ENCODE measurements at places on chromosomes 16 and 17. TPM values are rescaled to one million over a fixed set of nuclear protein-coding genes. Genes with fewer than 3 reads are reported as not detected.
A peak's percentile ranks its signal among the peaks of the same experiment; 100 is the strongest.

PDE6G gene
- total RNA-seq, result not detected

TEX2 gene
- total RNA-seq, result 11.7 TPM

GCGR gene
- total RNA-seq, result 6.7 TPM

DNA sequence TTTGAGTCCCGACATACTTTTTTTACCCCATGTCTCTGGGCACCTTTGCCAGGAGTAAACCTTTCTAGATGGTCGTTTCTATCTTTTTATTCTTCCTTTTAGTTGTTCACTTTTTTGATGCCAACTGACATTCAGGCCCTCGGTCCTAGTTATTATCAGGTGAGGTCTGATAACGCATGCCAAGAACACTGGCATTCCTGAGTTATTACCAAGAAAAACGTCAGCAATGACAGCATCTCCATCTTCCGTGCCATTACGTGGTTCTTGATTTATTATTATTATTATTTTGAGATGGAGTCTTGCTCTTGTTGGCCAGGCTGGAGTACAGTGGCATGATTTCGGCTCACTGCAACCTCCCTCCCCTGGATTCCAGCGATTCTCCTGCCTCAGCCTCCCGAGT, 21.4 kb downstream of the HASPIN start:
- H3K4me3 ChIP-seq, result no peak overlapping the region
- H3K27me3 ChIP-seq, result peaks cover 2% of the 10 kb centered on the region
- no peaks in the 10 kb centered on the region for H3K36me3 ChIP-seq
- no peak overlapping the region for H3K27ac ChIP-seq

MT1M gene
- total RNA-seq, result not detected

- peaks cover 5% of the 10 kb centered on the region for H3K36me3 ChIP-seq
- H3K27me3 ChIP-seq, result peaks cover 7% of the 10 kb centered on the region
- H3K27ac ChIP-seq, result no peak overlapping the region
Measured at GRCh38 chr16:68345351-68345810, 34.6 kb downstream of the PRMT7 start.

GRCh38 chr17:43702637-43703036, 40.9 kb upstream of the MEOX1 start:
- H3K36me3 ChIP-seq, result peaks cover 5% of the 10 kb centered on the region
- H3K27me3 ChIP-seq, result peaks cover 7% of the 10 kb centered on the region
- no peak overlapping the region for H3K4me3 ChIP-seq
- no peaks in the 10 kb centered on the region for H3K4me1 ChIP-seq
- no peak for DNase-seq

DNA sequence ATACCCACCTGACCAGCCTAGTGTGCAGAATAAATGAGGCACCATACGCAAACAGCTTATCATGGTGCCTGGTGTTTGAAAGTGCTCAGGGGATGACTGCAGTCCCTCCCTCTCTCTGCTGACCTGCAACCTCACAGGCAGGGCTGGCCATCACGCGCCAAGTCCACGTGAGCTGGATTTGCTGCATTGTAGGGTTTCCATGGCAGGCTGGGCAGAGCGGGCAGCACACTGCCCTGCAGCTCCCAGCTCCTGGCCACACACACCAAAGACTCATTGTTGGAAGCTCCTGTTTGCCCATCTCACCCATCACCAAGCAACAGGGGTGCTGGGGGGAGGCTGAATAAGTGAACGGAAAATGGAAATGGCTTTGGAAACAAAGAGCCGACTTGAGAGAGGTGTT, 81.8 kb downstream of the IRX3 start:
- H3K36me3 ChIP-seq, result no peaks in the 10 kb centered on the region
- H3K27ac ChIP-seq, result no peak overlapping the region
- no peaks in the 10 kb centered on the region for H3K27me3 ChIP-seq
- no peak for DNase-seq
- no peak overlapping the region for H3K4me3 ChIP-seq

SLC38A8 gene
- total RNA-seq, result not detected

DNA sequence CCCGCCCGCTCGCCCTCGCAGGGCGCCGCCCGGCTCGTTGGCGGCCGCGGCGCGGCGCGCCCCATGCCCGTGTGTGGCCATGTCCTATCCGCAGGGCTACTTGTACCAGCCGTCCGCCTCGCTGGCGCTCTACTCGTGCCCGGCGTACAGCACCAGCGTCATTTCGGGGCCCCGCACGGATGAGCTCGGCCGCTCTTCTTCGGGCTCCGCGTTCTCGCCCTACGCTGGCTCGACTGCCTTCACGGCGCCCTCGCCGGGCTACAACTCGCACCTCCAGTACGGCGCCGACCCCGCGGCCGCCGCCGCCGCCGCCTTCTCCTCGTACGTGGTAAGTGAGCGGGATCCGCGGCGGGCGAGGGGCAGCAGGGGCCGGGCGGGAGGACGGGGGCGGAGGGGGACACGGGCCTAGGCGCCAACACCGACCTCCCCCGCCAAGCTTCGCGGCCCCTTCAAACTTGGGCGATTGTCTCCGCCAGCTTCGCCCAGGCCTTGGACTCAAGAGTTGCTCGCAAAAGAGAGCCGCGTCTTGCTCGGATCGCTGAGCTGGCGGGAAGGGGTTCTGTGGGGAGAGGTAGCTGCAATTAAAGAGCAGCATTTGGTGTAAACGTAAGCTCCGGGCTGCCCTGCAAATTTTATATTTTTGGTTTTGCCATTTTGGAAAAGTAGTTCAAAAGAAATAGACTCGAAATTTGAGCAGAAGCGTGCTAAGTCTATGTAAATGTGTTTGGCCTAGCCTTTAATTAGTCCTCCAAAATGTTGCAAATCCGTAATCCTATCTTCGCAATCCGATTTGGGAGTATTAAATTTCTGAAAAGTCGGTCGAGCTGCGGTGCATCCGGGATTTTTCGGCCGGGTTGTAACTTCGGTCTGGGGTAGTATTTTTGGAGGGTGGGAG, 702 bp downstream of the IRX5 start:
- H3K36me3 ChIP-seq, result no peaks in the 10 kb centered on the region
- H3K4me1 ChIP-seq, result peaks cover 20% of the 10 kb centered on the region
- peaks cover 23% of the 10 kb centered on the region for H3K27me3 ChIP-seq
- DNase-seq, result peak; percentile 55
- H3K27ac ChIP-seq, result no peak overlapping the region

- H3K4me3 ChIP-seq, result no peak overlapping the region
- no peak overlapping the region for H3K27ac ChIP-seq
- H3K36me3 ChIP-seq, result no peaks in the 10 kb centered on the region
- no peak for DNase-seq
- peaks cover 14% of the 10 kb centered on the region for H3K4me1 ChIP-seq
Measured at GRCh38 chr17:61380217-61380835, 19.3 kb upstream of the TBX2 start.

FMNL1 gene
- 24.2 TPM for total RNA-seq

ZNF200 gene
- 12.2 TPM for total RNA-seq

HS3ST6 gene
- total RNA-seq, result 7.8 TPM

ARSG gene
- 1.9 TPM for total RNA-seq

SSTR5 gene
- 1.3 TPM for total RNA-seq

- H3K27ac ChIP-seq, result no peak overlapping the region
- no peak overlapping the region for H3K4me3 ChIP-seq
- peaks cover 3% of the 10 kb centered on the region for H3K36me3 ChIP-seq
- H3K4me1 ChIP-seq, result peaks cover 8% of the 10 kb centered on the region
Measured at GRCh38 chr16:10121897-10122425, 60.3 kb downstream of the GRIN2A start.

DNA sequence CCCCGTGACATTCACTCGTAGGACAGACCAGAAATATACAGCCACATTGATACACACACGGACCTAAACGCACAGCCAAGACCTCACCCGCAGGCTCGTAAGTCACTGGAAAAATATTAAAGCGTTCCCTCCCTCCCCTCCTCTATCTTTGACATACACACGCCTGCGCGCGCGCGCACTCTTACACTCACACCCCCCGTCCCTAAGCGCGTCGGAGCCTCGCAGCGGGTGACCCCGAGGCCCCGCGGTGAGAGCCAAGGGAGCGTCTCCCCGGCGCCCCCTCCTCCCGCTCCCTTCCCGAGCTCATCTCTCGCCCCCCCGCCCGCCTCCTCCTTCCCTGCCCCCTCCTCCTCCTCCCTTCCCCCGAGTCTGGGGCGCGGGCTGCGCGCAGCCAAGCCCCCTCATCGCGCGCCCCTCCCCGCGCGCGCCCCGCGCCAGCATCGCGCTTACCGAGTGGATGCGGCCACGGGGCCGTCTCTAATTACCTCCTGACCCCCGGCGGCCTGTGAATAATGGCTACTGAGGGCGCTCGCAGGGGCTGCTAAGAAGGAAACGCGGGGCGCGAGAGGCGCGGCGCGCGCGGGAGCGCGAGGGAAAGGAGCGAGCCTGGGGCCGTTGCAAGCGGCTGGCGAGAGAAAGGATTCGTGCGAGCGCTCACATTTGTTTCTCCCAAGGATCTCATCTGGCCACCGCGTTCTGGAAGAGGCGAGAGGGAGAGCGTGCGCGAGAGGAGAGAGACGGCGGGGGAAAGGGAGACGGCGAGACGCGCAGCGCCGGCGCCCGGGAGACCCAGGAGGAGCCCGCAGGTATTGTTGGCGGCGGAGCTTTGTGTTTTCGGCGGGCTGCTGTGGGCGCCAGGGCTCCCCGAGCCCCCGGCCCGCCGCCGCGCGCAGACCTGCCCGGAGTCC, 42.4 kb downstream of the RAI1 start:
- peak overlapping the region; percentile 94 for H3K4me3 ChIP-seq
- H3K27me3 ChIP-seq, result peaks cover 30% of the 10 kb centered on the region
- DNase-seq, result peak; percentile 64
- peak overlapping the region; percentile 93 for H3K27ac ChIP-seq
- H3K36me3 ChIP-seq, result peaks cover 4% of the 10 kb centered on the region

DNA sequence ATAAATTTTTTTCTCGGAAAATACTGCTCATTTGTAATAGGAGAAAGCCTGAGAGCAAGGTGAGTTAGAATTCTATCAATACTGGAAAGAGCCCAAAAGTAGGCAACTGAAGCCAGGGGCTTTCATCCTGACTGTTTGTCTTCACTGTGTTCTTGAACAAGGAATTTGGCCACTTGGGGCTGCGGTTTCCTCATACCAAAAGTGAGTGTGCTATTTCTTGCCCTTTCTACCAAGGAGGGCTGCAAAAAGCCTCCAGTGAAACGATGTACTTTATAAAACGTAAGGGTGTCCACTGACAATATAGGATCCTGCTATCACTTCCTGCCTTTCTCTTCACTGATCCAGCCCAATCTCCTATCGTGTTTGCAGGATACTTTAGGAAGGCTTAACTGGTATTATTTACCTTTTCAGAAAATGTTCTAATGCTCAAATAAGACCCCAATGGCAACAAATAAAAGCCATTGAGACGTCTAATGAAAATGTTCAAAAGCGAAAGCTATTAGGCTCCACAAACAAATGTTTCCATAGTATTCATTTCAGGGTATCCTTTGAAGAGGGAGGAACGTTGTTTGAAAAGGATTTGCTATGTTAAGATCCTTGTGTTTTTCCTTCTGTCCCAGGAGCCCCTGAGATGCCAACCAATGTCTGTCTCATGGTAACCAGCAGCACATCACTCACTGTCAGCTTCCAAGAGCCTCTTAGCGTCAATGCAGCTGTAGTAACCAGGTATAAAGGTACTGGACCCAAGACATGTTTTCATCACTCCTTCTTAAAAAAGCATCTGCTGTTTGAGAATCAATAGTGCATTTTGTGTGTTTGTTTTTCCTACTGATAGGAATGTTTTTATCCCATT, 219.3 kb upstream of the NOG start:
- no peak overlapping the region for H3K27ac ChIP-seq
- H3K36me3 ChIP-seq, result no peaks in the 10 kb centered on the region
- no peaks in the 10 kb centered on the region for H3K4me1 ChIP-seq
- no peaks in the 10 kb centered on the region for H3K27me3 ChIP-seq
- H3K4me3 ChIP-seq, result no peak overlapping the region
- DNase-seq, result no peak

HYDIN gene
- total RNA-seq, result 7.0 TPM

CCL8 gene
- not detected for total RNA-seq

- no peak overlapping the region for H3K27ac ChIP-seq
- DNase-seq, result no peak
- peaks cover 18% of the 10 kb centered on the region for H3K4me1 ChIP-seq
- H3K4me3 ChIP-seq, result no peak overlapping the region
Measured at GRCh38 chr16:11088831-11089230, 144.5 kb downstream of the CLEC16A start.

DNA sequence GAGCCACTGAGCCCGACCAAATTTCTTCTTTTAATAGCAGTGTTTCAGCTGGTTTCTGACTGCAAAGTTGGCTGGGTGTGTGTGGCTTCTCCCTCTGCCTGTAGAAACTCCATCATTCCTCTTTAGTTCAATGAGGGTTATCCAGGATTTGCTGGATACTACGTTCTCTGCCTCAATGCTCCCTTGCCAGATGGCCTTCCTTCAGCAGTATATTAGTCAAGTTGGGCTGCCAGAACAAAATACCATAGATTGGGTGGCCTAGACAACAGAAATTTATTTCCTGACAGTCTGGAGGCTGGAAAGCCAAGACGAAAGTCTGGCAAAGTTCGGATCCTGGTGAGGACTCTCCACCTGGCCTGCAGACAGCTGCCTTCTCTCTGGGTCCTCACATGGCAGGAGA, 103.7 kb downstream of the NOG start:
- H3K4me1 ChIP-seq, result peaks cover 2% of the 10 kb centered on the region
- DNase-seq, result no peak
- H3K27me3 ChIP-seq, result peaks cover 1% of the 10 kb centered on the region

GRCh38 chr17:34357398-34357797, 1.1 kb downstream of the CCL13 start:
- H3K36me3 ChIP-seq, result peaks cover 7% of the 10 kb centered on the region
- no peak overlapping the region for H3K4me3 ChIP-seq
- no peak for DNase-seq
- no peak overlapping the region for H3K27ac ChIP-seq

GRCh38 chr16:57527027-57527426, 9.3 kb downstream of the CCDC102A start:
- no peak for DNase-seq
- peaks cover 8% of the 10 kb centered on the region for H3K4me1 ChIP-seq
- H3K4me3 ChIP-seq, result no peak overlapping the region
- no peak overlapping the region for H3K27ac ChIP-seq

DNA sequence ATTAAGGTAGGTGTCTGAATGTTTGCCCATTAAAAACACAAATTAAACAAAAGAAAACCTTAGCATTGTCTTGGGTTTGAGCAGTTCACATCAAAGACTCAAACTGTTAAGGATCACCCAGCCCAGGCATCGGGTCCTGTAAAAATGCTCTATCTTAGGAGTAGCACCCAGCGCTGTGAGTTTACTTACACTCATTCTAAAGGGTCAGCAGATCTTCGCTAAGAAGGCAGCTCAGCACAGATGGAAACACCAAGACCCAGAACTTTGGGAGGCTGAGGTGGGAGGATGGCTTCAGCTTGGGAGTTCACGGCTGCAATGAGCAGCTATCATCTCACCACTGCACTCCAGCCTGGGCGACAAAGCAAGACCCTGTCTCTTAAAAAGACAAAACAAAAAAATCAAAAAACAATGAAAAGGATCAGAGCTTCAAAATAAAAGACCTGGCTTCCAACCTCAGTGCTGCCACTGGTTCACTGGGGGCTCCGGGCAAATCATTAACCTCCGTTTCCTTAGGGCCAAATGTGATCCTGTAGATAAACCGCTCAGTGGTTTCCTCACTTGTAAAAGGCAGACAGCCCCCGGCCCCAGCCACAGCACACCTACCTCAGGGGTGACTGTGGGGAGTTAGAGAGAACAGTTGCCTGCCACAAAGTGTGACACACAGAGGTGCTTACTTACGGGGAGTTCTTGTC, 11.1 kb downstream of the COG1 start:
- DNase-seq, result no peak
- H3K4me3 ChIP-seq, result no peak overlapping the region
- H3K27ac ChIP-seq, result no peak overlapping the region
- peaks cover 2% of the 10 kb centered on the region for H3K27me3 ChIP-seq
- peaks cover 5% of the 10 kb centered on the region for H3K36me3 ChIP-seq

- H3K36me3 ChIP-seq, result peaks cover 4% of the 10 kb centered on the region
- H3K4me3 ChIP-seq, result no peak overlapping the region
- H3K27ac ChIP-seq, result no peak overlapping the region
- peaks cover 6% of the 10 kb centered on the region for H3K4me1 ChIP-seq
- no peak for DNase-seq
- H3K27me3 ChIP-seq, result peaks cover 8% of the 10 kb centered on the region
Measured at GRCh38 chr17:20987511-20987910, 55.3 kb downstream of the USP22 start.

UTP18 gene
- 23.9 TPM for total RNA-seq

Measured in glutamatergic neuron (in vitro differentiated cells).